ENCODE measurements at places on chromosomes 1 and 21. TPM values are rescaled to one million over a fixed set of nuclear protein-coding genes. Genes with fewer than 3 reads are reported as not detected.

DNA sequence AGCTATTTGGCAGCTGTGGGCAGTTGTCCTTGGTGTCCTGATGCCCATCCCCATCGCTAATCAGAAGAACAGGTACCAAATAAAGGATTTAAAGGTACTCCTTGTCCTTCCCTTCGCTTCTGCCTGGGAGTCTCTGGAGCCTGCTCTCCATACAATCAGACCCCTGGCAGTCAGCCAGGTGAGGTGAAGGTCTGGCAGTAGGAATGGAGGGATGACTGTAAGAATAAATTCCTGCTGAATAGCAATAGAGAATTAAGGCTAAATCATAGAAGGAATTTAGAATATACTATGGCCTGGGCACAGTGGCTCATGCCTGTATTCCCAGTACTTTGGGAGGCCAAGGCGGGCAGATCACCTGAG is 9.2 kb downstream of the THBS3 start:
- no peak for DNase-seq

GRCh38 chr1:56278061-56278460 is 301.3 kb downstream of the PLPP3 start:
- DNase-seq = no peak

- DNase-seq = peak; percentile 69
Measured at GRCh38 chr1:226736001-226736907, 2.8 kb downstream of the ITPKB start.

DNA sequence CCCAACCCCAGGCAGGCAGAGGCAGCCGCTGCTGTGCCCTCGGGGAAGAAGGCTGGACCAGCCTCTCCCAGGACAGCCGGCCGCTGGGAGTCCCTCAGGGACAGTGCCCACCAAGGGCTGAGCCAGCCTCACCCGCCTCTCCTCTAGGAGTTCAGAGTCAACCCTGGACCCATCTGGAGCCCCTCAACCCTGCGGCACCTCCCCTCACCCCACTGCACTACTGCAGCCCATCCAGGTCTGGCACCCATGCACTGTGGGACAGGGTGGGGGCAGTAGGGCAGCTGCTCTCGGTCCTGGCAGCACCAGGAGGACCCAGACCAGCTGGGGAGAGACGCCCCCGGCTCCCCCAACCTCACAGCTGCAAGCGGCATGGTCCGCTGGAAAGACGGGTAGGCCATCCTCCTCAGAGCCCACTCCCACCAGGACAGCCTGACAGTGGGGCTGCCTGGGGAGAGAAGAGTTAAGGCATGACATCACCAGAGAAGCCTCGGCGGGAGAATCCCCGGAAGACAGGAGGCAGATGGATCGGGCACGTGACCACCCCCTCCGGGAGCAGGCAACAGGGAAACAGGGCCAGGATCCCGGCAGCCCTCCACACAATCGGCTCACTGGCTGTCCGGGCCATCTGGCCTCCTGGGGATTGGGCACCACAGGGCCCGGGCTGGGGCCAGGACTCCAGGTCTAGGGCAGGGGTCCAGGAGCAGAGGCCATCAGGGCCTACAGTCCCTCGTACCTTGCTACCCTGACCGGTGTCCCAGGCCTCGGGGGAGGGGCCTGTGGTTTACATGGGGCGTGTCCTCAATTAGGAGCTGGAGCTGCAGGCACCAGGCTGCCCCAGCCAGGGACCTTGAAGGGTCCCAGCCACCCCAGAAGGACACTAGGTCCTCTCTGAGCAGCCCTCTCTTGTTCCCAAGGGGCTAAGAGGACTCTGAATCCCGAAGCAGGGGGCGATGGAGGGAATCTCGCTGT is 3.1 kb downstream of the ACAP3 start:
- no peak for DNase-seq

- DNase-seq = no peak
Measured at GRCh38 chr1:167648978-167649744, 19.1 kb downstream of the RCSD1 start.

FAM72B gene
- total RNA-seq = 20.7 TPM

All from H1 (cell line).